ENCODE measurements at places on chromosomes 1 and 21.

GRCh38 chr21:43882952-43883545 is 18.0 kb downstream of the AGPAT3 start:
- no peak for DNase-seq

DNA sequence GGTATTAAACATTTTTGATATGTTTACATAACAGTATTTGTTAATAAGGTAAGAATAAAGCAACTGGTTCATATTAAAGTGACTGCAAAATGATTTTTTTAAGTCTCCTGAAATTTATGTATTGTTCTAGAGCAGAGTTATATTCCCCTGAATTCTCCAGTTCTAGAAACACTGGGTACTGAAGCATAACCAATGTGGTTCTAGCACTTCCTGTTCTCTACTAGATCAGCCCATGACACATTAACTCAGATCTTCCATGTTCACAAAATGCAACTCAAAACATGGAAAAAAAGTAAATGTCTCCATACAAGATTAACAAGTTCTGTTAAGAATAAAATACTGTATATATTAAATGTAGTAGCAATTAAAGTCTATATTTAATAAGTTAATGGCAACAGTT is 3.9 kb downstream of the NEGR1 start:
- DNase-seq, result no peak

GRCh38 chr21:46388206-46388880 is 64.4 kb downstream of the PCNT start:
- DNase-seq, result no peak

DNA sequence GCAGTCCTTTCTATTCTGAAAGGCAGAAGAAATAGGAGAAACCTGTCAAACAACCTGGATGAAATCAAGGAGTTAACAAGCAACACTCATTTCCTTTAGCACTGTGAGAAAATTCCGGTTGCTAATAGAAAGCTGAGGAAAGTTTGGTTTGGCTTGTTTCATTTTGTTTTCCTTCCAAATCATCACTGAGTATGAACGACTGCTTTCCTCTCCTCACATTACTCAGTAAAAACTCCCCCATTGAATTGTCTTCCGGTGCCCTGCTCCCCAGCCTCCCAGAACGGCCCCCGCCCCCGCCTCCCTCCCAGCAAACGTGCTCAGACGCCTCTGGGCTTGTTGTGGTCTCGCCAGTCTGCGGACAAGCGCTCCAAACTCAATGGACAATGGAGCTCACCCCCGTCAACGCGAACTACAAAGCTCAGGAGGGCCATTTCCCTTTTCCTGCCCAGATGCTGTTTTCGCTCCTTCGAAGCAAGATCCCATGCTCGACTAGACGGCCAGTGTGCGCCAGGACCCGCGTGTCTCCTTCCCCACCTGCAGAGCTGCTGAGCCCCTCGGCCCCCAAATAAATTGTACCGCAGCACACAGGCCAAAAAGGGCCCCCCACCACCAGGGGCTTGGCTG is 747 bp downstream of the STX6 start:
- no peak for DNase-seq

DNA sequence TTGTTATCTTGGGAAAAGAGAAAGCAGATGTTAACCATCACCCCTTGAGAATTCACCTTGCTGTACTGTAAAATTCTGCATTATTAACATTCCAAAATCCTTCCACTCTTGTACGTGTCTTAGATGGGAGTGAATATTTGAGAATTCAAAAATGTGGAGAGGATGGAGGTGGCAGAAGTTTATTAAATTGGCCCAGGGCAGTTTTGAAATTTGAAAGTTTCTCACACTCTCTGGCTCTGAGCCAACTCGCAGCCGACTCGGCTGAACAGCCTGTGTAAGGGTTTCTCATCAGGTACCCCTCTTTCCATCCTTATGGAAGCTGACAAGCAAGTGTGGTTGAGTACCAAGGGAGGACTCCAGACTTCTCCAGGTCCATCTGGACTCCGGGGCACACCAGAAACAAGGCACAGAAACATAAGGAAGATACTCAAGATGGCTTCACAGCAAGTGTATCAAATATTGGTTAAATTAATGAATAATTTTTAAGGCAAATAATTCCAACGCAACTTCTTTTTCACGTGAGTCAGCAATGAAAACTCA is 45.1 kb downstream of the RRAGC start:
- DNase-seq, result no peak

DNA sequence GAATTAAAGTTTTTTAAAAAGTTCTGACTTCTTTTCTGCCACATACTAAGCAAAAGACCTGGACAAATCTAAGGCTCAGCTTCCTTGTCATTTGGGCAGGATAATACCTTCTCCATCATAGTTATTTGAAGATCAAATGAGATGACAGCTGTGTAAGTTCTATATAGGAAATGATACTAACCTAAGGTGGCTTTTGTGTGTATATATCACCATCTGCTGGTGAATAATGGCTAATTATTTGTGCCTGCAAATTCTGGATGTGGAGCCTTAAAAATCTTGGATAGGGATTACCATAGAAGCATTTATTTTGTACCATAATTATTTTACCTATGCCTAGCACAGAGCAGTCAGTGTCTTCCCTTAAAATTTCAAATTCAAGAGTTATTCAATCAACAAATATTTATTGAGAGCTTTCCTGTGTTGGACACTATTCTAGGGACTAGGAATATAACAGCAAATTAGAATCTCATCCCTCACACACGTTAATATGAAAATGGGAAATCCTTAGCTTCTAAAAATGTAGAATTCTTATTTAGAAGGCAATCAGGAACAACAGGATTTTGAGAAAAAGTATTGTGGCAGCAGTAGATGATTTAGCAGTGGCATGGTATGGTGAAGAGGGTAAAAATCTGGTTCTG is 89.8 kb downstream of the TMEM200B start:
- DNase-seq, result no peak

- no peak for DNase-seq
Observed at GRCh38 chr21:20258542-20258941, 739.7 kb upstream of the NCAM2 start.

GRCh38 chr1:169460191-169460833 is 25.4 kb downstream of the SLC19A2 start:
- no peak for DNase-seq

DNA sequence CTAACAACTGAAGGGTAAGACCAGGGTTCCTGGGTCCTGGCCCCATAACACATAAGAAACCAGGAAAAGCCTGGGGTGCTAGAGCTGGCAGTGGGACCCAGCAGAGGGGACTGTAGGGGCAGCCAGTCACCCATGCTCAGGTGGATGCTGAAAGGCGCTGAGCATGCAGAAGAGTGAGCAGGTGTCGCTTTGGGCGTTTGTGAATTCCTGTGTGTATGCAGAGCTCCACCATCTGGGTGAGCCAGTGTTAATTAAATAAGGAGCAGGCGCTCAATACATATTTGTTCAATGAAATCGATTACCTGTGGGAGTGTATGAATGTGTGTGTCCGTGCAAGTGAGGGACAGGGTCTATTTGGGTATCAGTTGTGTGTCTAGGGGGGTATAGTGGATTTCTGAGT is 499 bp downstream of the C1QA start:
- DNase-seq, result no peak

- DNase-seq, result no peak
Observed at GRCh38 chr1:204871405-204872037, 859 bp downstream of the NFASC start.

- DNase-seq, result no peak
Observed at GRCh38 chr1:235460770-235461169, 43.5 kb downstream of the B3GALNT2 start.

DNA sequence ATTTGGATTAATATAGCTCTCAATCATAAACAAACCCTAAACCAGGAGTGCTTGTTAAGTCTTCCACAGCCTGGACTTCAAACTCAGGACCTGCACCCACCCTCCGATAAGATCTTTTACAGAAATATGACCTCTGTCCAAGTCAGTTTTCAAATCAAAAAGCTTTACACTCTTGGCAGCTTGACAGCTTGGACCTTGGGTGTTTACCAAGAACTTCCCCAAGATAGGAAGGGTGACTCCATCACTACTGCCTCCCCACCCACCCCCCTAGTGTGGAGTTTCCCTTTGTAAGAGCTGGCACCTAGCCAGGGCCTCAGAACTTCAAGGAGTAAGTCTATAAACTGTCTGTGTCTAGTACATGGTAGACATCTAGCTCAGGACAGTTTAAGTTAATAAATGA is 9.6 kb downstream of the BCAR3 start:
- DNase-seq, result no peak

DNA sequence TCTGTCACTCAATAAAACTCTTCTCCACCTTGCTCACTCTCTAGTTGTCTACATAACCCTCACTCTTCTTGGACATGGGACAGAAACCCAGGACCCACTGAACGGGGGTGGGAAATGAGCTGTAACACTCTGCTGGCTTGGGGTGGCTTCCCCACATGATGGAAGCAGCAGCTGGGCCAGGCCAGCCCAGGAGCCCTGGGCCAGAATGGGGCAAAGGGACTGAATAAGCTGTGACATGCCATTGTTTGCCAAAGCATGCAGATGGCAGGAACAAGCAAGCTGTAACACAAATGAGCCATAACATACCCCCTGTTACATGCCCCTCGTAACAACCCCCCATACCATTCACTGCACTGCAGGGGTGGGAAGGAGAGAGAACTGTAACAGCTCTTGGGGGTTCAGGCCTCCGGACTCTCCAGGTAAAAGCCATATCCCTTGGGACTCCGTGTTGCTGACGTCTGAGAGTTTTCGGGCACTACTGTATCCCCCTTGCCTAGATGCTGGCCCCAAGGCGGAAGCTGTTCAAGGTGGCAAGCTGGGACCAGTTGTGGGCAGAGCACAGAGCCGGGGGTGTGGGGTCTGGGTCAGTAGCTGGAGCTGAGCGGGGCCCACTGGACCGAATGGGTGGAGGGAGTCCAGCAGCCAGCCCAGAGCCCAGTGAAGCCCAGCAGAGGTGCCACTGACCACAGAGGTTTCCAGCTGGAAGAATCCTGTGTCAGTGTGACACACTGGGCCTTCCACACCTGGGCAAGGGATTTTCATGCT is 56.1 kb upstream of the DMRTB1 start:
- DNase-seq, result no peak

DNA sequence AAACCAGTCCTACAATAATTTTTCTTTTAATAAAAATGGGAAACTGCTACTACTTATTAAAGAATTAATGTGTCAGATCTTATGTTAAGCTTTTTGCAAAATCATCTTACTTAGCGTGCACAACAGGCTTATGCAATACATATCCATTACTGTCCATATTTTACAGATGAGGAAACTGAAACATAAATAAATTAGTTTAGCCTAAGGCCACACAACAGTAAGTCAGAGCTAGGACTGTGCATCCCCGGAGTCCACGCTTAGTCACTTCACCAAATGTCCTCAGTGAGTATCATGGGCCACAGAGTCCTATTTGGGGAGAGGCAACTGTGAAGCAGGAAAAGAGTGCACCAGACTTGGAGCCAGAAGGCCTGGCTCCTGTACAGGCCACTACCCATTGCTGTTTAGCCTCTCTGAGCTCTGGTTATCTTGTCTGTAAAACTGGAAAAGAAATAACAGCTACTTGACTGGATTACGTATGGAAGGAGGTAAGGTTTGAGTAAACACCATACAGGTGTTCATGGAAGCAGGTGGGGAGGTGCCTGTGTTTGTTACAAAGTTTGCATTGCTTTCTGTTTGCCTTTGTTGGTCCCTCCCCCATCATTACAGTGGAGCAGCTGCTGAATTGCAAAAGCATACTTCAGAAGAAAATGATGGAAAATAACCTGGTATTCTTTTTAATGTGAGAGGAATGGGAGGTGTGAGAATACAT is 192.8 kb downstream of the FCRL5 start:
- no peak for DNase-seq

DNA sequence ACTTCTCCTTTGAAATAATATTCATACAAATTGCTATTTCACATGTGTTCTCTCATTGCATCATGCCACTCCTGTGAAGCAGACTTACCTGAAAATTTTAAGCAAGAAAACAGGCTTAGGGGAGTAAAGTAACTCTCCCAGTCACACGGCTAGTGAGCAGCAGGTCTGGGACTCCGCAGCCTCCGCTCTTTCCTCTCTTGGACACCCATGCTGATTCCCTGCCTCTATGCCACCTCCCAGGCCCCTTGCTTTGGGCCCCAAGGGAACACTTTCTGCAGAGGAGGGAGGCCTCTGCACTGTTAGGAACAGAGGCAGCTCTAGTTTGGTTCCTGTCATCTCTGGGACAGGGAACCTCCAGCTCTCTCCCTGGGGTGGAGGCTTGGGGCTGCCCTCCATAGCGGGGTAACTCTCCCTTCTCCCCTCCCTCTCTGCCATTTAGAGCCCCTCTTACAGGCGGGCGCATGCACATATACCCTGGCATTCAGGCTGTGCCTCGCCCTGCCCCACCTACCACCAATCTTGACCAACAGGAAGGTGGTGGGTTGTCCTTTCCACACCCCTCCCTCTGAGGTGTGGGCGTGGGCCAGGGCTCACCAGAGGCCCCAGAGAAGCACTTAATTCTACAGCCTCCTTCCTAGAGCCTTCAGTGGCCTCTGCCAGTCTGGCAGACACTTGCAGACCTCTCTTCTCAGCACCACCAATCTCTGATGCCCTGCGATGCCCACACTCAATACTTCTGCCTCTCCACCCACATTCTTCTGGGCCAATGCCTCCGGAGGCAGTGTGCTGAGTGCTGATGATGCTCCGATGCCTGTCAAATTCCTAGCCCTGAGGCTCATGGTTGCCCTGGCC is at the start of gene RXFP4:
Gene RXFP4, plus strand, starts transcription at position 646 of the 852 bp plus-strand sequence. Its CDS starts 72 bp downstream, at position 718.
- DNase-seq, result no peak

- no peak for DNase-seq
Observed at GRCh38 chr21:35777081-35777480, 283.2 kb downstream of the SETD4 start.

- DNase-seq, result no peak
Observed at GRCh38 chr21:46092026-46092764, 5.7 kb upstream of the COL6A2 start.

DNA sequence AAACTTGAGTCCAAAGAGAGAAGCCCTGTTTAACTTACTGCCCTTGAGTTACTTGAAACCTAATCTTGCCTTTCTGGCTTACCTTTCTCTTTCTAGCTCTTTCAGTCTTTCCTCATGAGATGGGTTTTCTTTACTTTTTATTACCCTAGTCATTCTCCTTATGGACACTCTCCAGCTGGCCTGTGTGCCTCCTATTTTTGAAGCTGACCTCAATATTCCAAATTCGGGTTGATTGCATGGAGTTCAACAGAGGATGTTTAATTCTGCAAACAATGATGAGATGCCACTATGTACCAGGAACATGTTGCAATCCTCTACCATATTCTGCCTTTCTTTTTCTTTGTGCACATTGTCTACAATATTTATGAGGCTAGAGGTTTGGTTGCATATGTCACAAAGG is 20.7 kb downstream of the DNAJC6 start:
- no peak for DNase-seq

- DNase-seq, result no peak
Observed at GRCh38 chr1:31839662-31840343, 24.0 kb upstream of the SPOCD1 start.

DNA sequence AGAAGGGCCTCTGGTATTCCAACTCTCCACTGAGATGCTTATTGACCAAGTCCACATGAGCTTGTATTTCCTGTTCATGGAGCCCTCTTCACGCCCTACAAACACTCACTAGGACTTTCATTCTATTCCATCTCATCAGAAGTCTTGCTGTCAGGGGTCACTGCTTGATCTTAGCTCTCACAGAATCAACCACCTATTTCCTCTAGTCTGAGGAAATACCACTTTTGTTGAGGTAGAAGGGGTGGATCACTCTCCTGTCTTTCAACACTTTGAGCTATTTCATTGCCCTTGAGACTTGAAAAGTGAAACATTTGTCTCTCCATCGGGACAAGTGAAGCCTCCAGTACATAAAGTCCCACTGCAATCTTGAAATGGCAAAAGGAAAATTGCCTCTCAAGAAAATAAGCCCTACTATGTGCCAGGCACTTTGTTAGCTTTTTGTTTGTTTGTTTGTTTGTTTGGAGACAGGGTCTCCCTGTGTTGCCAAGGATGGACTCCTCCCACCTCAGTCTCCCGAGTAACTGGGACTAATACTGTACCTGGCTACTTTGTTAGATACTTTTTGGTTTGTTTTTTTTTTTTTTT is 19.8 kb upstream of the FAM110D start:
- DNase-seq, result no peak
